ENCODE measurements at places on chromosomes 7 and 10.

GRCh38 chr10:132654708-132655661, 117.4 kb downstream of the INPP5A start:
- peak; percentile 5 for DNase-seq

GRCh38 chr10:58661336-58661735, 148.7 kb downstream of the BICC1 start:
- DNase-seq, result no peak

GRCh38 chr7:138961159-138961558, 20.0 kb downstream of the KIAA1549 start:
- no peak for DNase-seq

- DNase-seq, result no peak
Observed at GRCh38 chr10:60050366-60050765, 144.0 kb upstream of the CCDC6 start.

DNA sequence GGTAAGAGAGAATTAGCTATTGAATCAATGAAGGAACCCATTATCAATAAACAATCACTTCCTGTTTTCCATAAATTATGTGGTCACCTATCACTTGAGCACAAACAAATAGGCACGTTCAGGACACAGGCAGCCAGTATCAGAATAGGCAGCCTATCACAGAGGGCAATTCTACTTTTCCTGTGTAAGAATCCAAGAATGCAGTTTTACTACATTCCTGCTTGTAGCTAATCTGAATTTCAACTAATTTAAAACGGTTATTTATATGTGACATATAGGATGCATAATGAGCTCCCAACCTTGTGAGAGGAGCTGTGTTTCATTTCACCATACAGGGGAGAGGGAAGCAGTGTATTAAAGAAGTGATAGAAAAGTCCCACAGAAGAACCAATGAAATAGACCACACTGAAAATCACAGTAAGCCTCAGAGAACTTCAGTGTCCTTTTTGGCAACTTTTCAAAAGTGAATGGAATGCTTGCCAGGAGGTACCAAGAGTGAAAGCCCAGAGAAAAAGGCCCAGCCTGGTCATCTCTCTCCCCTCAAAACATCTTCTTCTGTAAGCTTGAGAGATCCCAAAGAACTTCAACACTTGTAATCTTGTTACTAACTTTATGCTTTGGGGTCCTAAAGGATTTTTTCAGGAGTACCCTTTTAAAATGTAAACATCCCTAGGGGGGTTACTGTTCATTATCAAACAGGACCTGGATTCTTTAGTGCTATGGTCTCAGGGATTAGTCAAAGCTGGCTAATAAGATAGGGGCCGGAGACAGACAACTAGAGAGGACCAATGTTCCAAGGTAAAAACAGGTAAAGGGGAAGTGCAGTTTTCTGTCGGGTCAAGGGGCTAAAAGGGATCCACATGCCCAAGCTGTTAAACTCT, 1.3 kb downstream of the IMMP2L start:
- DNase-seq, result no peak

GRCh38 chr7:1040790-1041189, 3.6 kb upstream of the GPR146 start:
- DNase-seq, result peak; percentile 24

GRCh38 chr10:12934777-12935176, 66.7 kb downstream of the CCDC3 start:
- DNase-seq, result no peak

DNA sequence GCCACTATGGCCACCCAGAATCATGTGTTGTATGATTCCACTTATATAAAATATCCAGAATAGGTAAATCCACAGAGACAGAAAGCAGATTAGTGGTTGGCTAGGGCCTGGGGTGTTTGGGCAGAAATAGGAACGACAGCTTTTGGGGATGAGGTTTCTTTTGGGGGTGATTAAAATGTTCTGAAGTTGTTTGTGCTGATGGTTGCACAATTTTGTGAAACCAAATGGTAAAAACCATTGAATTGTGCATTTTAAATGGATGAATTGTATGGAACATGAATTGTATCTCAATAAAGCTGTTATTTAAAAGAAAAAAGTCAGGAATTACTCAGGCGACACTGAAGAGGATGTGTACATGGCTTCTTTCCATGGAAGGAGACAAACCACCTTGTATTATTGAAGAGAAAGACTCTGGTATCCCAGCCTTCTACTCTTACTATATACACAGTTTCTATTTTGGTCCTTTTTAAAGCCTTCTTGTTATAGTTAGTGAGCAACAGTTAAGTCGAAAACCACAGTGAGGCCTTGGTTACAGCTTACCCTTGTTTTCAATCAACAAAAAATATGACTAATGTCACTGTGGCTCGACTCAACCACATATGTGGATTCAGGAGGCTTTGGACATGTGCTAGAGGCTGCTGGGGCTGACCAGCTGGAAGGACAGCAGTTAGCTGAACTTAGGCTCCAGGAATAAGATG, 57.1 kb upstream of the KMT2E start:
- no peak for DNase-seq

DNA sequence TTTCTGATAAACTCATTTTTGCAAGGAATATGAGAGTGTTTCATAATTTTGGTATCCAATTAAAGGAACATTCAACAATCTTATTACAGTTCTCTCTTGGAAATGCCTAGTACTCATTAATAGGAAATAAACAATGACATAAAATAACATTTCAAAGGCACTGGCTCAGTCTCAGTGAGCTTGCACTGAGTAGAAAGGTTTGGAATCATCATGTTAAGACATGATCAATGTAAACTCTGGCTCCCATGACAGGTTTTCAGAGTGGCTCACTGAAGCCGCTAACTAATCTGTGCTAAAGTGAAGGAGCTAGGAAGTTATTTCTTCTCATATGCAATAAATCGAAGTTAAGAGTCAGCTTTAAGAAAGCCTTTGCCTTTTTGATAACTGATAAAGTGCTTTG, 203.3 kb upstream of the HGF start:
- DNase-seq, result no peak

All from SHP77 treated with DMSO at 0.1 percent for 48 hours (cell line).